Skeletal muscle tissue (tissue), 5 donors: ENCODE measurements at places on chromosomes 12 and 14. TPM values are rescaled to one million over a fixed set of nuclear protein-coding genes. Genes with fewer than 3 reads are reported as not detected.

Gene KCNH5
- under 0.01 TPM for total RNA-seq

Gene FIGNL2
- 1.0 TPM for total RNA-seq

Gene RNU4-1
- under 0.01 TPM for total RNA-seq

Gene MMP17
- total RNA-seq: 6.3 TPM

Gene HSPA2
- total RNA-seq: 11.0 TPM

Gene ASCL1
- total RNA-seq: not detected
